H1 (cell line): ENCODE measurements at places on chromosomes 12 and 14. TPM values are rescaled to one million over a fixed set of nuclear protein-coding genes. Genes with fewer than 3 reads are reported as not detected.

DNA sequence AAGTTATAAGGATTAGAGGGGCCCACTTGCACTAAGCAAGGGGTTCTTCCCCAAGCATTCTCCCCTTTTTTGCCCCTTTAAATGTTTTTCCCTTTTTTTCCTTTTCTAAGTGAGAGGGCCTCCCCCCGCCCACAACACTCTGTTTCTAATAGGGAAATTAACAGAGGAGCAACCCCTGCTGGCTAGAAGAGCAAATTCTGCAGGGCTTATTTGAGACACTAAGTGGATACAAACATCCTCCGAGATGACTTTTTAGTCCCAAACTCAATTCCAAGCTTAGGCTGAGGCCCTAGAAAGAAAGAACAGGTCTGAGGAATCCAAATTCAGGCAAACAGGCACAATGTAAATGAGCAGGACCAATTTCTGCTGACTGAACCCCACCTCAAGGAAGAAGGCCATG lies 138.9 kb downstream of the GPR65 start:
- no peak overlapping the region for H3K4me3 ChIP-seq
- no peak overlapping the region for H3K27ac ChIP-seq
- H3K4me1 ChIP-seq: no peaks in the 10 kb centered on the region
- H3K27me3 ChIP-seq: no peaks in the 10 kb centered on the region
- DNase-seq: no peak

GRCh38 chr14:59419303-59419702 lies 45.9 kb downstream of the GPR135 start:
- DNase-seq: no peak
- no peaks in the 10 kb centered on the region for H3K36me3 ChIP-seq
- H3K4me1 ChIP-seq: no peaks in the 10 kb centered on the region
- no peak overlapping the region for H3K4me3 ChIP-seq
- no peak overlapping the region for H3K27ac ChIP-seq

GRCh38 chr12:92547906-92548305 lies 154.9 kb upstream of the PLEKHG7 start:
- no peaks in the 10 kb centered on the region for H3K4me1 ChIP-seq
- DNase-seq: no peak
- H3K27ac ChIP-seq: no peak overlapping the region
- H3K36me3 ChIP-seq: no peaks in the 10 kb centered on the region
- no peaks in the 10 kb centered on the region for H3K27me3 ChIP-seq

- H3K4me3 ChIP-seq: peak overlapping the region; percentile 38; the same call in 1 of the 2 replicates
- peak; percentile 62 for DNase-seq
- no peaks in the 10 kb centered on the region for H3K4me1 ChIP-seq
- H3K27me3 ChIP-seq: no peaks in the 10 kb centered on the region
Measured at GRCh38 chr12:46669720-46670119, 156.1 kb downstream of the SLC38A4 start.

GRCh38 chr14:37508503-37508902 lies 86.5 kb downstream of the FOXA1 start:
- H3K27me3 ChIP-seq: no peaks in the 10 kb centered on the region
- no peak for DNase-seq
- H3K4me3 ChIP-seq: no peak overlapping the region
- H3K36me3 ChIP-seq: no peaks in the 10 kb centered on the region
- H3K27ac ChIP-seq: no peak overlapping the region

DNA sequence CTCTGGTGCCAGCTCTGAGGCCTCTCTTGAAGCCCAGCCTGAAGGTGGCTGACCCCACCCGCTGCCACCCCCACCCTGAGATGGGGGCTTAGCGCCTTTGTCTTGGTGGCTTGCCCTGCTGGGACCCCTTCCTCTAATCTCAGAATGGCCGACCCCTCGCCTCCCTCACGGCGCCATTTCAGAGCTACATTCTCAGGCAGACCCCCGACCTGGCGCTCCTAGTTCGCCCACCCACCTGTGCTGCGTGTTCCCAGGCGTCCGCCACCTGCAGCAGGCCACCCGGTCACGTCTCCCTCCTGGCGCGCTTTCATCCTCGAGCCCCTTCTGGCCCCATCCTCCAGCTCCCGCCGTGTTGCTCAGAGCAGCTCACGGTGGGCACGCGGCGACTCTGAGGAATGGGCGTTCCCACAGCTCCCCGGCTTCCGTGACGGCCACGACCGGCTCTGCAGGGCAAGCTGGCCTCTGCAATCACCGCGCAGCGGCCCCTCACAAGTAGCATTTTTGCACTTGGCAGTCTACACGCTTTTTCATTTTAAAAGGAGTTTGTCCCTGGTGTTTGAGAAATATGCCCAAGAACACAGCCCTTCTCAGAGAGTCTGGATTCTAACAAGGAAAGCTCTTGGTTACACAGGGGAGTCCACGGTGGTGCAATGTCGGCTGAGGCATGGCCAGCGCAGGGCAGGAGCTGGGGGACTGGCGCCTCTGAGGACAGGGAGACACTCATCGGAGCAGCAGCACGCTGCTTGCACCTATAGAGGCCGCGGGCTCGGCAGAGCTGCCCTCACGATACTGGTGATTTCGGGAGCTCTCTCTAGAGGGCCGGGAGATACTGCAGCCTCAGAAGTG lies 105.7 kb upstream of the C14orf180 start:
- H3K27me3 ChIP-seq: no peaks in the 10 kb centered on the region
- no peak for DNase-seq
- H3K36me3 ChIP-seq: no peaks in the 10 kb centered on the region
- no peak overlapping the region for H3K27ac ChIP-seq
- no peaks in the 10 kb centered on the region for H3K4me1 ChIP-seq

DNA sequence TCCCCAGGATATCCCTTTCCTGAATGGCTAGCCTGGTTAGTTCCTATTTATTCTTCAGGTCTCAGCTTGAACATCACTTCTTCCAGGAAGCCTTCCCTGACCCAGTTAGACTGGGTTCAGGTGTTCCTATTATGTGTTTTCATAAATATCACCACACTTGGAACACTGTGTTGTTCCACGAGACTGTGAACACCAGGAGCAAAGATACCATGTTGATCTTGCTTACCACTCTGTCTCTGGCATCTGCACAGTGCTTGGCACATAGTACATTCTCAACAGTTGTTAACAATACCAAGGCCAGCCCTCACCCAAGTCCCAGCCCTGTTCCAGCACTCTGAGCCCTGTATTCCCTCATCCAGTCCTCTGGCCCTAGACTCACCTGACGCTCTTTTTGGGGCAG lies 13.7 kb upstream of the ZNF385A start:
- H3K4me1 ChIP-seq: peaks cover 6% of the 10 kb centered on the region; the same call in 1 of the 2 replicates
- H3K27me3 ChIP-seq: no peaks in the 10 kb centered on the region
- no peak overlapping the region for H3K4me3 ChIP-seq

GRCh38 chr12:50344775-50345174 lies 51.6 kb downstream of the FAM186A start:
- no peaks in the 10 kb centered on the region for H3K36me3 ChIP-seq
- no peaks in the 10 kb centered on the region for H3K4me1 ChIP-seq
- H3K27ac ChIP-seq: no peak overlapping the region
- no peak for DNase-seq
- H3K27me3 ChIP-seq: no peaks in the 10 kb centered on the region
- no peak overlapping the region for H3K4me3 ChIP-seq

DNA sequence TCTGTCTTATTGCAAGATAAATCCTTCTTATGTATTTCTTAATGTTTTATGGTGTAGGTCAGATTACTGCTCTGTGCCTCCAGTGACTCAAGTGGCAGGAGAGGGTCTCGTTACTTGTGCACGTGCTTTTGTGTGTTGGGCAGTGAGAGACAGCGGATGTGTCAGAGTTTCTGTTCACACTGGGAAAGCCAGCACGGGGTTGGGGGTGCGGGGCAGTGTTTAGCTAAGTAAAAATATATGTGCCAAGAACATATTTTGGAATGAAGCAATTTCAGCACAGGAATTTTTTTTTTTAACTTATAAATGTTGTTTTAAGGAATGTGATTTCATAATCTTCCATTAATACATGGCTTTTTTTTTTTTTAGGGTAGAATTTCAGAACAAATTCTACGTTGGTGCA lies 4.5 kb upstream of the DNAH10 start:
- no peak overlapping the region for H3K27ac ChIP-seq
- H3K27me3 ChIP-seq: no peaks in the 10 kb centered on the region
- H3K36me3 ChIP-seq: peaks cover 24% of the 10 kb centered on the region
- H3K4me3 ChIP-seq: no peak overlapping the region

DNA sequence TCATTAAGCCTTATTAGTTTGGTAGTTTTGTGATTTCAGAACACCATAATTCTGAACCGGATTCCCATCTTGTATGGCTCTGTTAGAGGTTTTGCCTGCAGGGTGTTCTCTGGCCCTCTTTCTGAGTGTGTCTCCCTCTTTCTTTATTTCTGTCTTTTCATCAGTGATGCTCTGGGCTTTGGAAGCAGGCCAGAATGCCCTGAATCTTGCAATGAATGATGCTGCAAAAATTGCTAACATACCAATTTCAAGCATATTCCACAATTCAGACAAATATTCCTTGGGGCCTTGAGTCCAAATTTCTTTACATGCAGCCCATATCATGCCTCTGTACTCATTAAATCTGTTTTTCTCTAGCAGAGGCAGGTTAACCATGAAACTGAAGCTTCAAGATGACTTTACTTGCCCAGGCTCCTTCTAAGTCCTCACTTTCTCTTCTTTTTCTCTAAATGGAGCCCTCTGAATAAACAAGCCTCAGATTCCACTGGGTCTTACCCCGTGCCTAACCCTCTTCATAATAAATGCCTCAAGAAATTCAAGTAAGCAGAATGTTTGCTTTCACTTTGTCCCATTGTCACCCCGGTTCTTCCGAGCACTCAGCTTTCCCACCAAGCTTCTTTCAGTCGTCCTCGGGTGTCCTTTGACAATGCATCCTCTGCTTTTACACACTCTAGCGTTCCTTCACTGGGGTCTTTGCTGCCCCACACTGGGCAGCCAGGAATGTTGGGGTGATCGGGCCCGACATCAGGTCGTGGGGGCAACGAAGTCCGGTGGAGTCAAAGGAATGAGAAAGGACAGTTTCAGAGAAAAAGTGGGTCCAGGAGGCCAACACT lies 78.8 kb upstream of the SLC38A4 start:
- no peaks in the 10 kb centered on the region for H3K27me3 ChIP-seq
- no peaks in the 10 kb centered on the region for H3K36me3 ChIP-seq
- H3K4me3 ChIP-seq: no peak overlapping the region
- H3K27ac ChIP-seq: no peak overlapping the region

DNA sequence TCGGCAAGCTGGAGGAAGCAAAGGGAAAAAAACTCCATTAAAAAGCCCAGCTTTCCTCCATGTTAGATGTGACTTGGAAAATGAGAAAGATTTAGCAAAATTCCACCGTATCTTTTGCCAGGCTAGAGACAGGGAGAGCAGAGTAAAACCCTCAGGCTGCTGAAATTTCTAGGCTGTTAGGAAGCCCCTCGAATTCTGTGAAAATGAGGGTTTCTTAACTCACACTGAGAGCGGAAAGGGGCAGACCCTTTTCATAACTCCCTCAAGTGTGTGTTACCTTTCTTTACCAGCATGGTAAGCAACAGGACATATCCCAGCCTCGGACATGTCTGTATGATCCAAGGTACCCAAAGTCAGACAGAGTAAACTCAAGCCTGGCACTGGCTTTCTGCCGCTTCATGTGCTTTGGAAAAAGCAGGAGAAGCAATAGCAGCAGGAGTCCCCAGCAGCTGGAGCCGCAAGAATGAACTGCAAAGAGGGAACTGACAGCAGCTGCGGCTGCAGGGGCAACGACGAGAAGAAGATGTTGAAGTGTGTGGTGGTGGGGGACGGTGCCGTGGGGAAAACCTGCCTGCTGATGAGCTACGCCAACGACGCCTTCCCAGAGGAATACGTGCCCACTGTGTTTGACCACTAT lies at the start of gene RHOJ:
RHOJ (plus strand) TSS at position 37 of the 637 bp plus-strand sequence; CDS start at position 464, 427 bp downstream.
- H3K27ac ChIP-seq: no peak within 1 kb of the TSS
- peaks cover 6% of the 10 kb centered on the region; the same call in 1 of the 2 replicates for H3K4me1 ChIP-seq
- H3K27me3 ChIP-seq: no peaks in the 10 kb centered on the region
- no peak for DNase-seq

GRCh38 chr14:98014851-98015615 lies 1217.9 kb downstream of the VRK1 start:
- no peaks in the 10 kb centered on the region for H3K4me1 ChIP-seq
- H3K36me3 ChIP-seq: no peaks in the 10 kb centered on the region
- no peak overlapping the region for H3K27ac ChIP-seq
- no peaks in the 10 kb centered on the region for H3K27me3 ChIP-seq
- H3K4me3 ChIP-seq: no peak overlapping the region

GRCh38 chr12:116707751-116708150 lies 30.1 kb downstream of the SPRING1 start:
- DNase-seq: no peak
- H3K27ac ChIP-seq: no peak overlapping the region
- H3K36me3 ChIP-seq: no peaks in the 10 kb centered on the region
- peaks cover 2% of the 10 kb centered on the region for H3K4me1 ChIP-seq
- H3K27me3 ChIP-seq: no peaks in the 10 kb centered on the region

GRCh38 chr12:119319638-119320037 lies 14.9 kb upstream of the CCDC60 start:
- no peak for DNase-seq
- H3K27me3 ChIP-seq: no peaks in the 10 kb centered on the region
- no peaks in the 10 kb centered on the region for H3K4me1 ChIP-seq
- H3K4me3 ChIP-seq: no peak overlapping the region

- H3K36me3 ChIP-seq: no peaks in the 10 kb centered on the region
- peak; percentile 81 for DNase-seq
- no peaks in the 10 kb centered on the region for H3K4me1 ChIP-seq
- no peaks in the 10 kb centered on the region for H3K27me3 ChIP-seq
Measured at GRCh38 chr12:38316391-38317129, at the start of gene ALG10B. ALG10B (plus strand) TSS chr12:38316774; CDS start chr12:38316894, 120 bp downstream.

DHRS2 gene
- 0.44 and 1.1 TPM in 2 replicates for total RNA-seq

CLMN gene
- 7.6 and 8.2 TPM in 2 replicates for total RNA-seq

DIO3 gene
- 0.19 TPM in 2 replicates for total RNA-seq

SPTSSA gene
- total RNA-seq: 23.5 and 24.9 TPM in 2 replicates

KERA gene
- not detected in 2 replicates for total RNA-seq
